ENCODE measurements at places on chromosomes 13 and 19.

- no peak for DNase-seq
Observed at GRCh38 chr13:102399791-102400674, 1.8 kb downstream of the FGF14 start.

DNA sequence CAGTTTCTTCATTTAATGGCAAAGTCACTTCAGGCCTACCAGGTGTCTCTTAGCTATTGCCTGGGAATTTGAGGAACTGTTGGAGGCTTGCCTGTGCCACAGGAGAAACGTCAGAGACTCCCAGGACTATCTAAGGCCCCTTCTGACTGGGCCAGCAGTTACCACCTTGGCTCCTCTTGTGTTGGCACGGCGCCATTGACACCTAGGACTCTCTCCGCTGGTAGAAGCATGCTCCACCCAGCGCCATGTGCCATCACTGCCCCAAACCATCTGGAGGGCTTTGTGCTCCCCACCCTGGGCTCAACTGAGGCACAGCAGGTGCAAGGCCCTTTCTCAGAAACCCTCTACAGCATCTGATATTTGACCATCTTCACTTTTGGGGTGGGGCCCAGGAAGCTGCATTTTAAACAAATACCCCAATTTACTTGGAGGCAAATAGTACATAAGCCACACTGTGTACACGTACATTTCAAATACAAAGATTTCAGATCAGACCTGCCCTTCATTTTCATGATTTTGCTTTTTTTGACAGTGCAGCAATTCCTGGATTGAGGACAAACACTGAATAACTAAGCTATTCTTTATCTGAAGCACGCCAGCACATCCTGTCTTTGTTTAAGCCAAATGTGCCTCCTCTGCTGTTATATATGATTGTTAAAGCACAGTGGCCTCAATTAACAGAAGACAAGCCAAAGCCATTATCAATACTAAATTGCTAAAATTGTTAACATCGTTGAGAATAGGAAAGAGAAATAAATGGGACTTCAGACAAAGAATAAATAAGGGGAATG lies 59.9 kb upstream of the TPP2 start:
- DNase-seq, result no peak

DNA sequence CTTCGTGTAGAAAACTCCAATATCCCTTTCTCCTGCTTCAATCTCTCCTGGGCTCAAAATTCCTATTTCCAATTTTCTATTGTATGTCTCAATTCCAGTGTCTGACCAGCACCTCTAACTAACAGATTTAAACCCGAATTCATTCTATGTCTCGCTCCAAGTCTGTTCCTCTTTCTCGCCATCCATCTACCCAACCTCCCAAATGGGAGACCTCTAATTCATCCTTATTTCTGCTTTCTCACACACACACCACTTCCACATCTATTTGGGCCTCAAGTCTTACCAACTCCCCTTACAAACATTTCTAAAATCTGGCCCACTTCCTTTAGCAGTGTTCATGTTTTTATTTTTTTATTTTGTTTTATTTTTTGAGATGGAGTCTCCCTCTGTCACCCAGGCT lies 53.3 kb downstream of the MBD3L2B start:
- no peak for DNase-seq

DNA sequence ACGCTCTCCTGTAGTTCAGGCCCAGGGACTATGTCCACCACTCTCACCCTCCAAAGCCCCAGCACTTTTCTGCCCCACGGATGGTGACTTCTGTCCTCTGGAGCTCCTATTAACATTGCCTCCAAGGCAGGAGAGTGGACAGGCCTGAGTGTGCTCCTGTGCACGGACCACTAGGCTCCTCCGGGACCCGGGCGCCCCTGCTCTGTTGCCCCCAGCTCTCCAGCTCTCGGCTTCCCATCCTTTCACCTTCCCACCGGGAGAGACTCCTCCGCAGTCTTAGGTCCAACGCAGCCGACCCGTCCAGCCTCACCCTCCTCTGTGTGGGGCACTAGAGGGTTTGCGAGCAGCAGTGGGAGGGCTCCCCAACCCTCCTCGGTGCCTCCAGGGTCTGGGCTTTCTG lies 30.4 kb downstream of the CAPN12 start:
- no peak for DNase-seq

- no peak for DNase-seq
Observed at GRCh38 chr19:12720851-12721655, 2.7 kb downstream of the TNPO2 start.

DNA sequence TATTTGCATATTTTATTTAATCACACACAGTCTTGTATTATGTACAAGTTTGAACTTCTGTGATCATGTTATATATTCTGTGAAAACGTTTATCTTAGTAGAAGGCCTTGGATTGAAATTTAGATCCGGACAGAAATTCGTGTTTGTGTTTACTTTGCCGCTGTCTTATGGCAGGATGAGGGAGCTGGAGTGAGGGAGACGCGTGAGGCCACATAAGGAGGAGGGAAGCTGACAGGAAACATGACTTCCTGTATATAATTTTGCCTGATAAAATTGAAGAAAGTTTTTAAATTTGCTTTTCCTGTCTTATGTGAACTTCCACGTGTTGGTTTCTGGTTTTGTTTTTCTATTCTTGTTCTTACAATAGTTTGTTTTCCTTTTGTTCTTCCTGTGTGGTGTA lies 200.2 kb downstream of the MTUS2 start:
- DNase-seq, result no peak

GRCh38 chr19:48390188-48391099 lies 907 bp downstream of the KDELR1 start:
- DNase-seq, result no peak

- DNase-seq, result no peak
Observed at GRCh38 chr13:71661921-71662320, 205.1 kb downstream of the DACH1 start.

DNA sequence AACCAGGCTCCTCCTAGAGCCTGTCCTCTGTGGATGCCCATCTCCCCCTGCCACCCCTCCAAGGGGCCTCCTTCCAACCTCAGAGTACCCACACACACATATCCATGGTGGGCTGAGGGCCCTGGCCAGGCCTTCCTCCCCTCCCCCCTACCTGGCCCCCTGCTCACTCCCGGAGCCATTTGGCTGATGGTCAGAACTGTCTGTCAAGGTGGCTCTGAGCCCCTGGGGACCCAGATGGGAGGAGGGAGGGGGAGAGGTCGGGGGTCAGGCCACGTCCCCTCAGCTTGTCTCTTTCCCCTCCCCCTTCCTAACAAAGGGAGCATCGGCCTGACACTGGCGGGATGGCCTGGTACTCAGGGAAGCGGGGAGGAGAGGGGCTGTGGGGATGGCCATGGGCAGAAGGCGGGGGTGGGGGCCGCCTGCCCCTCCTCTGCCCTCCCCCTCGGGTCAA lies 18.7 kb upstream of the POU2F2 start:
- no peak for DNase-seq

- no peak for DNase-seq
Observed at GRCh38 chr13:73913751-73914518, 220.3 kb downstream of the KLF12 start.

DNA sequence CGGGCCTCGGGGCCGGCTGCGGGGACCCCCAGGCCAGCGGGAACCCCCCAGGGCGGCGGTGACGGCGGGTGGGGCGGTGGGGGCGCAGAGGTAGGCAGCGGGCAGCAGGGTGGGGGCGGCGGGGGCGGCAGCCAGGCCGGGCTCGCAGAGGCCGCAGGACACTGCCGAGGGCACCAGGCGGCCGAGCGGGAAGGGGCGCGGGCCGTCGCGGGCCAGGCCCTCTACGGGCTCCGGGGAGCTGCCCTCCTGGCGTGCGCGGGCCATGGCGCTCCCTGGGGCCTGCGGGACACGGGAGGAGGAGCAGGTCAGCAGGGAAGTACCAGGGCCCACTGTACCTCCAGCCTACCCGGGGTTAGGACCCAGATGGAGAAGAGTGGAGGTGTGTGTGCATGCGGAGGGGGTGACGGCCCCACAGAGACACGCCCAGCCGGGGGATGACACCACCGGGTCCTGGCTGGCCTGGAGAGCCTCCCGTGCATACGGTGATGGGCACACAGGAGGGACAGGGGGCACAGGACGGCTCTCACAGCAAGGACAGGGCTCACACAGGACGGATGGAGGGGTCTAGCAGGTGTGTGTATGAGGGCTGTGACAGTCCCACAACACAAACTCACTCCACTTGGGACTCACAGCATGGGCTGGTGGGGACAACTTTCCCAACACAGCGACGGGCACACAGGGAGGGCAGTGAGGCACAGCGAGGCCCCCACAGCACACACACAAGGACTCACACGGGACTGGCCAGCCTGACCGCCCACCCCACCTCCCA lies 2.6 kb downstream of the BBC3 start:
- DNase-seq, result peak; percentile 11

DNA sequence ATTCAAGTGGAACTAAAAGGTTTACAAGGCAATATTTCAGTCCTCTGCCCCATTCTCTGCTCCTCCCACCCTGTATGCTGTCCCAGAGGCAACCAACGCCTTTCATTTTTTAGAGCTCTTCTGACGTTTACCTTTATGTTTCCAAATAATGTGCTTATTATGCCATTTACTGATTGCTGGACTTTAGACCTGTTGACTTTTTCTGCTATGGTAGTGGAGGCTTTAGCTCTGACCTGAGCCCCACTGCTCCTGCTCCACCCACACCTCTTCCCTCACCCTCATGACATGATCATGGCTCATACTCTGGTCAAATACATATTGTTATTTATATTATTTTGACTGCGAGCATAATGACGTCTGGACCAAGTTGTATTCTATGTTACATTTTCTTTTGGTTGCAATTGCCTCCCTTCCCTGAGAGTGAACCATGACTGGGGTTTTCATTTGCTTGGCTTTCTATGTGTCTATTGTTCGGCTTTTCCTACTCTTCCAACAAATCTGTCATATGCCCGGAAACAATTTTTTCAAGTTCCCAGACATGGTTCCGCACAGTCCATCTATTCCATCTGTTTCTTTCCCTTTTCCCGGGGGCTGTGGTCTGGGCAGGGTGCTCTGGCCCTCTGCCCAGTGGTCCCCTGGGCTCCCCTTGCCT lies 31.4 kb upstream of the GJB6 start:
- no peak for DNase-seq

- DNase-seq, result no peak
Observed at GRCh38 chr13:29510651-29511084, 84.8 kb downstream of the SLC7A1 start.

DNA sequence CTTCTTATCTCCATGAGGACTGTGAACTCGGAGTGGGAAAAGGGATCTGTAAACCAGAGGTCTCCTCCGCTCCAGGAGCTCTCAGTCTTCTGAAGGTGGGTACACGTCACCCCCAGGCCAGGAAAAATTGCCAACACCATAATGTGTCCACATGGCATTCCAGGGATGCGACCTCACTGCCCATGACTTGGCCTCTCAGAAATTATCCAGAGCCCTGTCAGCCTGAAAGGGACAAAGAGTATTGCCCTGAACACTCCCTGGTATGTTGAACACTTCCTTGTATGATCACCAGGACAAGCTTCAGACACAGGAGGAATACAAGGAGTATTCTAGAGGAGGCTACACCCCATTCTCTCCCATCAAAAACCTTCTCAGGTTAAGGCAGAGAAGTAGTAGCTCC lies 81.0 kb upstream of the SLC7A1 start:
- no peak for DNase-seq

DNA sequence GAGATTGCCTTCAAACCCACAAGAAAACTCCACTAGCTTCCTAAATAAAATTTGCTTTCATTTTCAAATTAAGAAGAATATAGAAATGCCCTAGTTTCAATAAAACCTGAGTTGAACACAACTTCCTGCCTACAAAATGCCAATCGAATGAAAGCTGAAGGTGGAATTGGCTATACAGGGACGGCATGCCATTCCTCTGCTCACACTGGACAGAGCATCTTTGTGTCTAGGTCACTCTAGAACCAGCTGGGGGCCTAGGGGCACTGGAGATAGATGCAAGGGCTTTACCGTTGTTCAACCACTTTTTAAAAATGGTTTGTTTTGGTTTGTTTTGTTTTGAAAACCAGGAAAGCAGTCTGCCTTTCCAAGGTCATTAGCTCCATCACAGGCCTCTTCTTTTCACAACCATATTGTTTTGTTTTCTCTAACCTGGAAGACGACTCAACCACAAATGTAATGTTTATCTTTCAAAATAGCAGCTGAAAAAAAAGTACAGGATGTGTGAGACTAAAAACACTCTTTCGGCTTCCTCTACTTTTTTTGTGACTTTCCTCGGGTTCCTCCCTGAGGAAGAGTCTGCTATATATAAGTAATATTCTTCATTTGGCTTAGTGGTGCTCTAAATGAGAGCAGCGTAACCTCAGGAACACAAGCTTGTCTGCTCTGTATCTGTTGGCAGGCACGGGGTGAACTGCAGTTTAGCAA lies 11.9 kb upstream of the ITM2B start:
- DNase-seq, result no peak

DNA sequence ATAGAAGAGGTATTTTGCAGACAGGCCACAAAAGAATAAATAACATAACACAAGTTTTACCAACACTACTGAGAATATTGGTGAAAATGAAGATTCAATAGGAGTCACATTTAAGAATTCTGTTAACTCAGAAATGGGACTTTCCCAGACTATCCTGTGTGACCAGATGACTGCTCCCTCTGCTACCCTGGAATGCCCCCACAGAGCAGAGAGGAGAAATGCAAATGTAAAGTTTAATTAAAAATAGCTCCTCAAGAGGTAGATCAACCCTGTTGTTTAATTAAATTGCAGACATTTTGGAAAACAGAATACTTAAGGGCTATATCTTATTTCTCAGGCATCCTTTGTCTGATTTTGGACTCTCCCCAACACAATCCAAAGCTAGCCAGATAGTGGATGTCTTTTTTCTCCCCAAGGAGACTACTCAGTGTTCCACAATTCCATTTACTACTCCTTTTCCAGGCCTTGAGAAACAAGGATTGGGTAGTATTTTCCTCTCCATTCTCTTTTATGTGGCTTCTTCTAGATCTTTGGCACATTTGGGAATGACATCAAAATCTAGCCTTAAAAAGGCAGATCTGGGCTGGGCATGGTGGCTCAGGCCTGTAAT lies 104.7 kb upstream of the TSC22D1 start:
- no peak for DNase-seq

DNA sequence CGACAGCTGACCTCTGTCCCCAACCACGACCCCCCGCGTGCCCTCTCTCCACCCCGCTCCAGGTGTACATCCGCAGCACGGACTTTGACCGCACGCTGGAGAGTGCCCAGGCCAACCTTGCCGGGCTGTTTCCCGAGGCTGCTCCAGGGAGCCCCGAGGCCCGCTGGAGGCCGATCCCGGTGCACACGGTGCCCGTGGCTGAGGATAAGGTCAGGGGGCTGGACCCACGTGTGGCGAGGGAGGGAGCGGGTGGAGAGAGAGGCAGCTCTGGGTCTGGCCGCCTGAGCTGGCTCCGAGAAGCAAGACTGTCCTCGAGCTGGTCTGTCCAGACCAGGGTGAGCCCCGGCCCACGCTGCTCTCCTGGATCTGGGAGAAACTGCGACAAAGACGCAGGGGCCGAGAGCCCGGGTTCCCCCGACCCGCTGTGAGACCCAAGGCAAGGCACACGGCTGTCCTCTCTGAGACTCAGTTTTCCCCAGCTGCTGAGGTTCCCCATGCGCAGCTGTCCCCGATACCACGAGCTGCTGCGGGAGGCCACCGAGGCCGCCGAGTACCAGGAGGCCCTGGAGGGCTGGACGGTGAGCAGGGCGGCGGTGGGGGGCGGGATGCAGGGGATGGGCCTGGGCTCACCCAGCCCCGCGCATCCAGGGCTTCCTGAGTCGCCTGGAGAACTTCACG lies 1.5 kb downstream of the ACP4 start:
- DNase-seq, result no peak

- peak; percentile 34 for DNase-seq
Observed at GRCh38 chr19:35268536-35269437, at the start of gene USF2. Gene USF2 (plus strand): TSS chr19:35268962. CDS start chr19:35269102, 140 bp downstream.

GRCh38 chr13:101623470-101624209 lies 171.2 kb downstream of the ITGBL1 start:
- no peak for DNase-seq

Measured in DMS153 (cell line).